ENCODE measurements at places on chromosomes 12 and 14.

GRCh38 chr12:90085494-90086274, 377.0 kb upstream of the ATP2B1 start:
- no peak for DNase-seq

DNA sequence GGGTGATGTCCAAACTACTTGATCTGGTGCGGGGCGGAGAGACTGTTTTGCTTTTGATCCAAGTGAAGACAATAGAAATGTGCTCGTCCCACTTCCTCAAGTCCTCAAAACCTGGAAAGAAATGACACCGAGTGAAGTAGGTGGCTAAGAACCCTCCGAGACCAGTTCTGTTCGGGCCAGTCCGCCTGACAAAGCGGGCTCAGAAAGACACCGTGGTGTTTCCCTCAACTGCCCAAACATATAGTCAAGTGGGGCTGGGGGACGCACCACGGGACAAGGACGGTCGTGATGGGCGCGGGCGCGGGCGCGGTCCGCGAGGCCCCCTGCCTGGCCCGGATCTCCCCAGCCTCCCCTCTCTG, 1.6 kb downstream of the PHLDA1 start:
- DNase-seq = no peak

- DNase-seq = no peak
Observed at GRCh38 chr14:28661171-28661772, 105.3 kb upstream of the FOXG1 start.

DNA sequence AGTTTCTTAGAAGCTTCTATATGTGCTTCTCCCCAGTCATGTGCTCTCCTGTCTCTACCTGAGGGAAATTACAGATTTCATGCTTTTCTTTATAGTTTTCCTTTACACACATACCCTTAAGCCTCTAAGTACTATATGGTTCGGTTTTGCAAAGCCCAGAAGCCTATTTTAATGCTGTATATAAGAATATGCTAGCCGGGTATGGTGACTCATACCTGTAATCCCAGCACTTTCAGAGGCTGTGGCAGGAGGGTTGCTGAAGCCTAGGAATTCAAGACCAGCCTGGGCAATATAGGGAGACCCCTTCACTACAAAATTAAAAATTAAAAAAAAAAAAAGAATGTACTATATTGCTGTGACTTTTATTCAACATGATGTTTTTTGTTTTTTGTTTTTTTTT, 15.4 kb downstream of the DGLUCY start:
- no peak for DNase-seq

DNA sequence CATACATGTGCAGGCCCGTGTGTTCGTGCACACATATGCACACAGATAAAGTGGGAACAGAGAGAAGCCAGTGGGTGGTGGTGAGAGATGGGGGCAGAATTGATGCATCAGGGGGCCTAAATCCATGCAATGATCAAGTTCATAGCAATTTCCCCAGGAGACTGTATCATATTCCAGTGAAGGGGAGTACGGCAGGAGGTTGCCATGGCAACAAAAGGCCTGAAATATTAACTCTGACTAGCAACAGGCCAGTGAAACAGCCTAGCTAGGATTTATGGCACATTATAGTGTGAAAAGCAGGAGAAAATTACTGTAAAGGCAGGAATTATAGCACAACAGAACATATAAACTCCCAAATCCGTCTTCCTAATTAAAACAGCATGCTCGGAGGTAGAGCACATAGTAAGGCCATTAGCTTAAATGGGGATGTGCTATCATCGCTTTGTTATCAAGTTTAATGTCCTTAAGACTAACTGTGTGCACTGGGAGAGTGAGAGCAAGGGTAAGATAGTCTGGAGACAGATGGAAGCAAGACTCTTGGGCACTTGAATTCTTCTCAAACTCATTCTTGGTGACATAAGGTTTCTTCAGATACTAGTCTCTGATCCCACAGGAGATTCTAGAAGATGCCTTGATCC, 806.3 kb downstream of the DIO2 start:
- DNase-seq = no peak

- no peak for DNase-seq
Observed at GRCh38 chr14:26017270-26017669, 580.6 kb downstream of the NOVA1 start.

GRCh38 chr14:26605602-26606001, 7.8 kb upstream of the NOVA1 start:
- no peak for DNase-seq

GRCh38 chr12:66916189-66916588, 237.3 kb upstream of the GRIP1 start:
- no peak for DNase-seq

DNA sequence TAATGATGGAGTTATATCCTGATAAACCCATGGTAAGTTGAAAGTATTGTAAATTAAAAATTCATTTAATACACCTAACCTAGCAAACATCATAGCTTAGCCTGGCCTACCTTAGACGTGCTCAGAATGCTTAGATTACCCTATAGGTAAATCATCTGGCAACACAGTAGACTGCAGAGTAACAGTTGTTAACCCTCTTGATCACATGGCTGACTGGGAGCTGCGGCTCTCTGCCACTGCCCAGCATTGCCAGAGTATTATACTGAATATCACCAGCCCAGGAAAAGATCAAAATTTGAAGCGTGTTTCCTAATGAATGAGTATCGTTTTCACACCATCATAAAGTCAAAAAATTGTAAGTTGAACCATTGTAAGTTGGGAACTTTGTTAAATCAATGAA, 17.8 kb upstream of the TMPRSS12 start:
- DNase-seq = no peak

DNA sequence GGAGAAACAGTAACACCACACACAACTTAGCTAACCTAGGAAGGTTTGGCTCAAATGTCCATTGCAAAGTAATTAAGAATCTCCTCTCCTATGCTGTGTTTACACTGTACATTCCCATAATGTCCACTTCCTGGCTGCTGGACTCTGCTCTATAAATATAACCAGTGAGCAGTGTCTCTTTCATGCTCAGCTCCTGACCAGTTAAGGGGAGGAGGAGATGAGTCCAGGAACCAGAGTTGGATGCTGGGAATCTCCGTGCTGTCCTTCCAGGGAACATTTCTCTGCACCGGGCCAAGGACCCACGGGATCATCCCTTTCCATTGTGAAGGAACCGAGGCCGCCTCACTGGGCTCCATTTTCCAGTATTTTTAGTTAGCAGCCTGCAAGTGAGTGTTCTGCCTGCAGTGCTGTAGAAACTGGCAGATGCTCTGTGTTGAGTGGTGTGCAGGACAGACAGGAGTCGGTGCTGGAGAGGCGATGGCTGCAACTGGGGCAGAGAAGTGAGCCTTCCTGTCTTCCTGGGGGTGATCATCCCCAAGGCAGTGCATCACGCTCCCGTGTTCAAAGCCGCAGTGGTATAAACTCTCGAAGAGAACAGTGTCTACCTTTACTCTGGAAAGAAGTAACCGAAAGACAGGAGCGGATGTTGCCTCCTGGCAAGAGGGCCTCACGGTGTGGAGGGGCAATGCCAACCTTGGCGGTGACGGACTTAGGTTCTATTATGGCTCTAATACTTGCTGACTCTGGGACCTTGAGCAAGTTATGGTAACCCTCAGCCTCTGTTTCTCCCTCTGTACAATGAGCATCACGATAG, 195.5 kb downstream of the CACNA1C start:
- DNase-seq = no peak

DNA sequence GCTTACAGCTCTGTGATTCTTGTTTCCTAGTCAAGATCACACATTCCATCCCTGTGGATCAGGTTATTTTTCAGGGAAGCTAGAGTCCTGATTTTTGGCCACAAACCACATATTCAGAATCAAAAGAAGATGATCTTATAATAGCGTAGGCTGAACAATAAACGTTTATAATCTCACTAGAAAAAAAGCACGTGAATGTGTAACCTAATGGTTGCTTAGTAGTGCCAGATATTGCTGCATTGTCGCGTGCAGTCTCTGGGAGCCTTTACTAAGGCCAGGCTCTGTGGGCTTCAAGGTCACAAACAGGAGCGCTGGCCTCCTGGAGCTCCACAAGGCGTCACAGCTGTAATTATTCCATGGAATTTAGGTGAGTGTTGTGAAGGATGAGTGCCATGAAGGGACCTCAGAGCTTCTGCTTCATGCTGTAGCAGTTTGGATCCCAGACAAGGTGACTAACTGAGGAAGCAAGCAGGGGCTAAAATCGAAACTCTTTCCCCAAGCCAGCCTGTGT, 17.4 kb downstream of the CDKN1B start:
- no peak for DNase-seq

- DNase-seq = no peak
Observed at GRCh38 chr14:23033801-23034497, 751 bp downstream of the PSMB5 start.
